ENCODE measurements at places on chromosomes 3 and 15.

DNA sequence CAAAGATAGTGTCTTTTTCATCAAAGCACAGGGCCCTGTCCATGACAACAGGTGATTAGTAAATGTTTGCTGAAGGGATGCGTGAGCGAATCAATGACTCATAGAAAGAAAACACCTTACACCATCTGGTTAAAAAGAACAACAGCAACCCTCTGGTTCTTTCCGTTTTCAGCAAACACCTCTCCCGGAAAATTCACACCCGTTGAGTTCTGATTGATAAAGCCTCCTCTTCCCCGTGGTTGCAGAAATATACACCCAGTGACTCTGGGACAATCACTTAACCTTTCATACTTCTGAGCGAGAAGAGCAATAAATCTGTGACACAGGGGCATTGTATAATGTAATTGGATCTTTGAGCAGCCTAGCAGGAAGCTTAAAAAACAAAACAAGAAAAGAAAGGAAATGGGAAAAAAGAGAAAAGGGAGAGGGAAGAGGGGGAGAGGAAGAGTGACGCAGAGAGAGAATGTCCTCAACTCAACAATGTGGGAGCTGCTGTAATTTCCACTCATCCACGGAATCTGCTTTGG lies 37.6 kb downstream of the ADAMTS9 start:
- DNase-seq: no peak

GRCh38 chr15:70672081-70672480 lies 91.3 kb downstream of the UACA start:
- DNase-seq: no peak

GRCh38 chr15:71349336-71349735 lies 234.1 kb downstream of the THSD4 start:
- no peak for DNase-seq

DNA sequence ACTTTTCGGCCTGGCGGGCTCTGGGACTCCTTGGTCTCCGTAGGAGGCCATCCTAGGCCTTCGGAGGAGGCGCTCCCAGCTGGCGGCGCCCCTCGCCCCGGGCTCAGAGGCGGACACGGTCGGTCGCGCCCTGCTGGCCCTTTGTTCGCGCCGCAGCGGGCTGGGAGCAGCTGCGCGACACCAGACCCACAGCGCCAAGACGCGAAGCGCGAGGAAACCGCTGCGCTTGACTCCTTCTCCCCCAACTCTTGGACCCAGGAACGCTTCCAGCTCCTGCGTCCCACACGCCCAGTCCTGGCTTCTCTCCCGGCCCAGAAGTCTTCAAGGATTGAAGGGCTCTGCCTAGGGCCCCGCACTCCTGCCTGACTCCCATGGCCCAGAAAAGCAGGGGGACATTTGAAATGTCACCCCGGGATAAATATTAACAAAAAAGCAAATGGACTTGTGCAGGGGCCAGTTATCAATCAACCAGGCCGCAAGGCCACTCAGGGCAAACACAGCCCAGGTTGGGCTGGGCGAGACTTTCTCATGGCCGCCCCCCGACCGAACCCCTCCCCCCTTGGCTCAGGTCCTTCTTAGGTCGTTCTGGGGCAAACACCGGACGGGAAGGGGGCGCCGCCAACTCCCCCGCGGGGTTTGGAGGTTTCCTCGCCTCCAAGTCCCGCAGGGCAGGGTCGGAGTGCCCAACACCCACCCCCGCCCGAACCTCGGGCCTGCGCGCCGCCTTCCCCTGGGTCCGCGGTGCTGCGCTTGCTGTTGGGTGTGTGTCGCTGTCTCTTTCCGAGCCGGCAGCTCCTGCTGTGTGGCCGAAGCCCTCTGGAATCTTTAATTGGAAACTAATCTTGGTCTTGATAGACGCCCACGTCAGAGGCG lies 5.1 kb downstream of the ONECUT1 start:
- no peak for DNase-seq

- no peak for DNase-seq
These were observed 110.0 kb downstream of the RAB11A start for GRCh38 chr15:65979316-65979715.

- no peak for DNase-seq
These were observed 530 bp upstream of the TUBGCP5 start for GRCh38 chr15:23039917-23040281.

DNA sequence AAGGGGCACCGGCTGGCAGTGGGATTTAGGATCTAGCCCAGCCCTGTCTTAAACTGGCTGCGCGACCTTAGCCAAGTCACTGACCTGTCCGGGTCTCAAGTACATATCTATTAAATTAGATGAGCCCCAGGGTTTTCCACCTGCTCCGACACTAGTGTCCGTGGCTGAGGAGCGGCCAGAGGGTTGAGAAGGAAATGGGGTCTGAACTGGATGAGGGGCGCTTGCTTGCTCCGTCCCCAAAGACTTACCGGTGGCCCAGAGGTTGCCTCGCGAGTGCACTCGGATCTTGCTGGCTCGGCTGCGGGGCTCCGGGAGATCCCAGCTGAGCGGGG lies 285 bp downstream of the NMB start:
- no peak for DNase-seq

- no peak for DNase-seq
These were observed 1.7 kb downstream of the P2RY14 start for GRCh38 chr3:151276687-151277042.

DNA sequence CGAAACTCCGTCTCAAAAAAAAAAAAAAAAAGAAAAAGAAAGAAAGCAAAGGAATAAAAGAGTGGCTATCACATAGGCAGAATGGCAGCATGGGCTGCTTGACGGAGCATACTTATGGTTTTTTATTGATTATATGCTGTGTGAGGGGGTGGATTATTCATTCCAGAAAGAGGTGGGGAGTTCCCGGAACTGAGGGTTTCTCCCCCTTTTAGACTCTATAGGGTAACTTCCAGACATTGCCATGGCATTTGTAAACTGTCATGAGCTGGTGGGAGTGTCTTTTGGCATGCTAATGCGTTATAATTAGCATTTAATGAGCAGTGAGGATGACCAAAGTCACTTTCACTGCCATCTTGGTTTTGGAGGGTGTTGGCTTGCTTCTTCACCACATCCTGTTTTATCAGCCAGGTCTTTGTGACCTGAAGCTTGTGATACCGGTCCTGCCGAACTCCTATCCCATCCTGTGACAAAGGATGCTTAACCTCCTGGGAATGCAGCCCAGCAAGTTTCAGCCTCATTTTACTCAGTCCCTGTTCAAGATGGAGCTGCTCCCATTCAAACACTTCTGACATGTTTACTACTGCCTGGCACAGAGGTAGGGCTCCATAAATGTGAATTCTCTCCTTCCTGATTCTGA lies 15.8 kb upstream of the ABHD17C start:
- DNase-seq: no peak

- no peak for DNase-seq
These were observed 13.2 kb downstream of the P2RY14 start for GRCh38 chr3:151265166-151265565.

DNA sequence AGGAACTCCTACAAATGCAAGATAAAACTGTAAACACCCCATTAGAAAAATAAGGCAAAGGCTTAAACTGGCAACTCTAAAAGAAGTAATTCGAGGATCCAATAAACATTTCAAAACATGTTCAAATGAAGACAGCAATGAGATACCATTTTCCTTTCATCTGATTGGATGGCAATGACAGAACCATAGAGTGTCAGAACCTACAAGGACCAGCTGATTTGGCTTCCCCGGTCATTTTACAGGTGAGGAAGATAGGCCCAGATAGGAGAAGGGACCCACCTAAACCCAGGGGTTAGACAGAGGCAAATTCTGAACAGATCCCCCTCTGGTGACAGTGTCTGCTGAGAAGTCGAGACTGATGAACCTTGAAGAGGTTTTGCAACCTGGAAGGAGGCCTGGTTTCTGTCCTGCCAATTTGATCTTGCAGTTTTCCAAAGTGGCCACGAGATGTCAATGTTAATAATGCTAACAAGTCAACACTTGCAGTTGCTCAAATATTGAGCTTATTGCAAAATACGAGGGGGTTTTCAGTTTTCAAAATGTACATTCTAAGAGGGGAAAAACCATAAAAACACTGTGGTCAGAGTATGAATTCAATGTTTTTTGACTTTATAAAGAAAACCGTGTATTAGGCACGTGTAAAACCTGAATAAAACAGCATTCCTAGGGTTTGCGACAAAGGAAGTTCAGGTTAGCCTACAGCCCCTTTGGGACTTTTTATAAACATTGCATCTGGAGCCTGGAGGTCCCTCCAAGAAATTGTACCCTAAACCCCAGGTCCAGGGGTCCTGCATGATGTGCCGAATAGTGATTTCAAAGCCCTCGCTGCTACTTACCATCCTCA lies 21.5 kb downstream of the CFAP161 start:
- DNase-seq: no peak

DNA sequence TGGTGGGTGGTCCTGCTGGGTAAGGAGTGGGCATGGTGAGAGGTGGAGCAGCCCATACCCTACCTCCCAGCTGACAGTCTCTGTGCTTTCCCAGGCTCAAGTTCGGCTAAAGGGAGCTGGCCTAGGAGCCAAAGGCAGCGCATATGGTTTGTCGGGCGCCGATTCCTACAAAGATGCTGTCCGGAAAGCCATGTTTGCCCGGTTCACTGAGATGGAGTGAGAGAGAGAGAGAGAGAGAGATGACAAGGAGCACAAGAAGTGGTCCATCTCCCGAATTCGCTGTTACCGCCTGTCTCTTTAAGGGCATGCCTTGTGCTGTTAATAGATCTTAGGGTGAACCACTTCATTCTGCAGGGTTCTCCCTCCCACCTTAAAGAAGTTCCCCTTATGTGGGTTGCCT lies 29.5 kb downstream of the RBM5 start:
- no peak for DNase-seq

DNA sequence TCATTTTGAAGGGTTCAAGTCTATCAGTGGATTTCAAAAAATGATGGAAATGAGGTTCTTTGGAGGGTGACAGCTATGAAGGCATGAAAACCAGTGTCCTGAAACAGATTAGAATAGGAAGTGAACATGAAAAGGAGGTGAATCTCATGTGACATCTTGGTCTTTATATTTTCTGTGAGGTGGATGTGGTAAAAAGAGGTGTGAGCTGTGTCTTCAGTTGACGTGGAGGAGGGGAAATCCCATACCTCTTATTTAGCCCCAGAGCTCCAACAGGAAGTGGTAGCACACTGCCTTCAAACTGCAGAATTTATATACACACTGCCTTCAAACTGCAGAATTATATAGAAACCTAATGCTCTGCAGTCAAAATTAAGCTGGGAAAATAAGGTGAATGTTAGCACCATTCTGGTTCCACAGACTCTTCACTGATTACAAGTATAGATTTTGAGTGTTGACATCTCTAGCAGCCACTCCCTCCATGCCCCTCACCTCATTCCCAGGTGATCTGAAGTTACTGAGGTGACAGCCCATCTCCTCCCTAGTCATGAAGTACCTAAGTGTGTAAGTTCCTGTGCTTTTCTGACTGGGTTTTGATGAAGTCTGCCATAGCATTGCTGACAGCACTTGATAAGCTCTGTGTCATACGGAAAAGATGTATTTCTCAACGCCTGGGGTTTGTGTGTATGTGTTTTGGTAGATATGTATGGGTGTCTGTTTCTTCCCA lies 2.7 kb downstream of the RAB8B start:
- DNase-seq: peak; percentile 23

DNA sequence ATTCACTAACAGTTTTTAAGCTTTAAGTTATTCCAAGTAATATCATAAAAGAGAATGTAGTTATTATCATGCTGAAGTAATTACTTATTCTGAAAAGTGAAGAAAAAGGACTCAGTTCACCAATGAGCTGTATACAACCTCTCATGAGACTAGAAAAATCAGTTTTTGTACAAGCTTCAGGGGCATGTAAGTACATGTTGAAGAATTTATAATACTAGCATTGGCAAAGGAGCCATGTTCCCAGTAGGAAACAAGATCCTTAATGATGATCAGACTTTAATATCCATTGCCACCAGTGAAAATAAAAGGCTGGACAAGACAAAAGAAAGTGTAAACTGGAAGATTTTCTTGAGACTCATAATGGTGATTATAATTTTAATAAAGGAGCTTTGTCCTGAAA lies 532.8 kb downstream of the PLOD2 start:
- no peak for DNase-seq

DNA sequence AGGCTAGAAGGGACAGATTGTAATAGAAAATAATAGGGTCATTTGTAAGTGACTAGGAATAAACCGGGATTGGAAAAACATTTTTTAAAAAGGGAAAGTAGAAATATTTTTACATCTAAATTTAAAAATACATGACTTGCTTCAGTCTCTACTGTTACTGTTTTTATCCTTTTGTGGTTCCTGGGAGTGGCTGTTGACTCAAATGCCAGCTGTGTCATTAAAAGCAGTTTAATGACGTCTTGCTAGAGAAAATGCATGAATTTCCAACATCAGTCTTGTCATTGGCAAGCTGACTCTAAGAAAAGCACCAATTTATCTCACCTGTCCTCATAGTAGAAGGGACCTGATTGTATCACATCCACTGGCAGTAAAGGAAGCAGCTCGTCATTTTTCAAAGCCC lies 16.7 kb upstream of the LCMT2 start:
- no peak for DNase-seq

DNA sequence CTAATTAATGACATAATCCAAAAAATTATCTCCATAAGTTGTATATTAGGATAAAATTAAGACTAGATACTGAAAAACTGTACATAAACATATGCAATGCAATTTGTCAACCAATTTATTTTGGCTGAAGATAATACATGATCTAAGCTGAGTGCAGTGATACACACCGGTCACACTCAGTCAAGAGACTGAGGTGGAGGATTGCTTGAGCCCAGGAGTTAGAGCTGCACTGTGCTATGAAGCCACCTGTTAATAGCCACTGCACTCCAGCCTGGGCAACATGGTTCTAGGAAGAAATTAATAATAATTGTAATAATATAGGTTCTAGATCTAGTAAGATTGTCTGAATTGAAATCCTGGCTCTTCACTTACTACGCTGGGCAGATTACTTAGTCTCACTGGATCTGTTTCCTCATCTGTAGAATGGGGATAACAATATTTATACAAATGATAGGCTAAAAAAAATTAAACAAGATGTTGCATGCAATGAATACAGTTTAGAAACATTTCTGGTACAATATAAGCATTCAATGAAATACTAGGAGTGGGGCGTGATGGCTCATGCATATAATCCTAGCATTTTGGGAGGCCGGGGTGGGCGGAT lies 15.8 kb downstream of the SLC4A7 start:
- DNase-seq: no peak

DNA sequence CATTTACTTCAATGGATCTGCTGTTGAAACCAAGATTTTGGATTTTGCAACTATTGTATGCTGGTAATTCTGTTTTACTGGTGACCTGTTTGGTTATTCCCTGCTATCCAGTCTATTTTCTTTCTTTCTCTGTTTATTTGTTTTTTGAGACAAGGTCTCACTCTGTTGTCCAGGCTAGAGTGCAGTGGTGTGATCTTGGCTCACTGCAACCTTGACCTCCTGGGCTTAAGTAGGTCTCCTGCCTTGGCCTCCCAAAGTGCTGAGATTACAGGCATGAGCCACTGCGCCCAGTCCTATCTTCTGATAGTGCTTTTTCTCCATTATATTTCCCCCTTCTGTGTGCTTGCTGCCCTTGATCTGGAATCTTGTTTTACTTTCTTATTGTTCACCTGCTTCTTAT lies 15.6 kb downstream of the USP13 start:
- DNase-seq: no peak

GRCh38 chr3:104044002-104044401 lies 1322.7 kb upstream of the ALCAM start:
- DNase-seq: no peak

GRCh38 chr15:68375191-68375631 lies 56.8 kb downstream of the ITGA11 start:
- no peak for DNase-seq

GRCh38 chr3:140809316-140809715 lies 131.5 kb downstream of the TRIM42 start:
- DNase-seq: no peak

- no peak for DNase-seq
These were observed 659.4 kb upstream of the ADAMTS9 start for GRCh38 chr3:65347166-65347565.

GRCh38 chr3:24155276-24155675 lies 210.2 kb downstream of the NR1D2 start:
- no peak for DNase-seq
